Suppressor macrophage treated with lipopolysaccharide for 4 hours (primary cell): ENCODE measurements at places on chromosomes 16 and 17.

DNA sequence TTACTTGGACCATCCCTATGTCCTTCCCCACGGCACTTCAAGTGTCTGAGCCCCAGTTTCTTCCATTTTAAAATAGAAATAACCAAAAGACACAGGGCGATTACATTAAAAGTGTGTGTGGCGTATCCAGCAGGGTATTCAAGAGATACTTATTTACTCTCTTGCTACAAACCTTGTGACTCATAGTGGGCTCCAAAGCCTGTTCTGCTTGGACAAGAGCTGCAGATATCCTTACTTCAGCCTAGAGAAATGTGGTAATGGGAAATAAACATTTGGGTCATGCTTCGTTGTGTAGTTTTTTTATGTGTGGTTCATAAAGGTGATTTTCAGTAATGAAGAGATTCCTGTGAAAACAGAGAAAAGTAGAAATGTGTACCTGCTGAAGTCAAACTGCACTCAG lies 288.9 kb upstream of the CDH11 start:
- DNase-seq, result no peak

GRCh38 chr17:82941021-82942001 lies 101.5 kb upstream of the ZNF750 start:
- no peak for DNase-seq

DNA sequence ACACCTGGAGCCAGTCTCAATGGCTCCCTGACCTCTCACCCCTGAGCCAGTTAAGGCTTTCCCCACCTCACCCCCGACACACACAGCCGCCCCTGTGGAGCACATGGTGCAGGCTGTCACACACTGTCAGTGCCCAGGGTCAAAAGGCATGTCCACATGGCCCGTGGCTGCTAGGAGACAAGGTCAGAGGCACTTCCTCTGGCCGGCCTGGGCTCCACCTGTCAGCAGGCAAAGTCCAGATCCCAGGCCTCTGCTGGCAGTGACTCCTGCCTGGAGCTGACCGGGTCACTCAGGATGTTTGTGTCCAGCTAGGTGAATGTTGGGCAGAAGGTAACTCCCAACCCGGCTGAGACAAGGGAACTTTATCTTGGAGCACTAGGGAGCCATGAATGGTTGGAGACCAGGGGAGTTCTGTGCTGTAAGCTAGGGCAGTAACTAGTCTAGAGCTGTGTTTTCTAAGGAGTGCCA lies 6.0 kb downstream of the SREBF1 start:
- DNase-seq, result no peak

DNA sequence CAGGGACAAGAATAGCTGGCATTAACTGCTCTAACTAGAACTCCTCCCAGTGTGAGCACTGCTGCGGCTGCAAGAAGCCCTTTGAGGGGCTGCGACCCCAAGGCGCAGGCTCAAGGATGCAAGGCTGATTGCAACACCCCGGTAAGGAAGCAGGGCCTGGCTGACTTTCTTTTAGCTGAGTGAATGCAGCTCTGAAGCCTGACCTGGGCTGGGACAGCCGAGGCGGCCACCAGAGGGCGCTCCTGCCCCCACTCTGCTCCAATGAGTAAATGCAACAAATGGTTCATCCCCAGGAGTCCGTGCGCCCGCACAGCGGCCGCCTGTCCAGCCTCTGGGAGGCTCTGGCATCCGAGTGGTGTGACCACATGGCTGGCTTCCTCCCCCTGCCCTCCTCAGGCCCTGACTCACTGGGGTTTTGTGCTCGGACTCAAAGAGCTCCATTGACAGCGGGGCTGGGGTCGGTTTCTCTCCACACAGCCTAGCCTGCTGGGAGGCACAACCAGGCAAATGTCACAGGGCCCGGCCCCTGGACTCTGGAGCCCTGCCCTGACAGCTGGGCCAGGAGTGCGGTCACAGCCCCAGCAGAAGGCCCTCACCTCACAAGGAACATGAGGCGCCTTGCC lies at the start of gene SMIM5:
SMIM5 (plus strand) TSS at position 572 of the 623 bp plus-strand sequence. CDS start 6,768 bp downstream, outside the sequence.
- peak; percentile 74 for DNase-seq

GRCh38 chr17:63483038-63483437 lies 6.2 kb downstream of the ACE start:
- no peak for DNase-seq

- no peak for DNase-seq
Measured at GRCh38 chr17:79203657-79204056, 129.0 kb downstream of the ENGASE start.

GRCh38 chr17:3843935-3844516 lies 2.0 kb downstream of the NCBP3 start:
- DNase-seq, result peak; percentile 25

DNA sequence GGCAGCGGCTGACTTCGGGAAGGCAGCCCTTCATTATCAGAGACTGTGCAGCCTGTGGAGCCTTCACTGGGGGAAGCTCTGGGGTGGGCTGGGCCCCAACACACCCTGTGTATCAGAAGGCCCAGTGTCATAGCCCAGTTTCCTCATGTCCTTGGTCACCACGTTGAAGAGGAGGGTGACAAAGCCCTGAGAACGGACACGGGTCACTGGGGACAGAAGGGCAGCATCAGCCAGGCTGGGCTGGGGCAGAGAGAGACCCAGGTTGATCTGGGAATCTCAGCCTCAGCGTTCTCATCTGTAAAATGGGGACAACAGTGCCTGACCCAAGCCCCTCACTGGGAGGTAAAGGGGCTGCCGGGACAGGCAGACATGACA lies 19.3 kb downstream of the B9D1 start:
- no peak for DNase-seq

DNA sequence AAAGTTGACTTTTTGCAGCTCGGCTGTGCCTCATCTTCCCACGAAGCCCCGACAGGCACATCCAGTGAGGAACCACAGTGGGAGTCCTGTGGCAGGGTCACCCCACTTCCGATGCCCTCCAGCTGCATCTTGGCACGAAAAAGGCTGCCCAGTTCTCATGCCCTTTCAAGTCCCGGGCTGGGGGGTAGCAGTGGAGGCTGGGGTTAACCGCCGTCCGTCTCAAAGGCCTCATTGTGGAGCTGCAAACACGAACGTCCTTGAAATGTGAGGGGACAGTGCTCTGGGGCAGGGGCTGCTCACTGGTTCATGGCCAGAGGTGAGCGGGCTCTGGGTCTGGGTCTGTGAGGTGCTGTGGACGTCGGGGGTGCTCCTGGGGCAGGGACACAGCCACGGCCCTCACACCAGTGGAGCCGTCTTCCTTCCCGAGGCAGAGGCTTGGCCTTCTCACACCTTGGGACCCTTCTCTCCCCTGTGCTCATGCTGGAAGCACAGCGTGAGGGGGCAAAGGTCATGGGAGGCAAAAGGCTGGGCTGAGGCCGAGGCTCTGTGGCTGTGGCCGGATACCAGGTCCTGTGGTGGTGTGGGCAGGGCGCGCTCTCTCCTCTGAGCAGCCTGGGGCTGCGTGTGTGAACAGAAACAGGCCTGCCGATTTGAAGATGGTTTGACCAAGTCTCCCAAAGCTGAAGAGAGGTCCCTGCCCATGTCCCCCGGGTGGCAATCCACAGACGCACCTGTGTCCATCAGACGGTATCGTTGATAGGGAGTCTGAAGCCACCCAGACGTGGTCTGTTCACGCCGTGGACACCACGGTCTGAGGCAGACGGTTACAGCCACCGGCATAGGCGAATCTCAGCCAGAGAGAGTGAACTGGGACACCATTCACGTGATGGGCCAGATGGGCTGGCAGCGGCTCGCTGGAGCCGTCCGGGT lies 3.1 kb upstream of the MC1R start:
- no peak for DNase-seq

GRCh38 chr17:37648555-37648954 lies 5.3 kb upstream of the DDX52 start:
- DNase-seq, result peak; percentile 85

DNA sequence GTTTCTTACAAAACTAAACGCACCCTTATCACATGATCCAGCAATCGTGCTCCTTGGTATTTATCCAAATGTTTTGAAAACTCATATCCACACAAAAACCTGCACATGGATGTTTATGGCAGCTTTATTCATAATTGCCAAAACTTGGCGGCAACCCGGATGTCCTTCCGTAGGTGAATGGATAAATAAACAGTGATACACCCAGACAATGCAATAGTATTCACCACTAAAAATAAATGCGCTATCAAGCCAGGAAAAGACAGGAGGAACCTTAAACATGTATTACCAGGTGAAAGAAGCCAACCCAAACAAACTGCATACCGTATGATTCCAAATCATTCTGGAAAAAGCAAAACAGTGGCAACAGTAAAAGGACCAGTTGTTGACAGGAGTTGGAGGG lies 10.0 kb downstream of the SPATA32 start:
- no peak for DNase-seq

DNA sequence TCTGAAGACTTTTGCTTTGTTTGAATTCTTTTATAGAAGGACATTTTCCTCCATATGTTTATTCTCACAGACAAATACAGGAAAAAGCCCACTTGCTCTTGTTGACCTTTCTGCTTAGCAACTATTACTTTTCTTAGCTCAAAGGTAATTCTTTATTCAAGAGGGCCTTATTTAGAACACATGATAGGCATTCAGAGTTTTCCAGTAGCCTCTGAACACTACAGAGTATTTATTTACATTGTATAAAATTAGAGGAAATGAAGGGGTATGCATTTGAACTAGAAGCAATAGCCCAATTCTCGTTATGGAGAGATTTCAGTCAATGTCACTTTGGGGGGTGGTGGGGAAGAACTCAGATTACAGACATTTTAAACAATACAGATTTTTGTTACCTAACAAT lies 581.7 kb downstream of the KCNJ2 start:
- no peak for DNase-seq

GRCh38 chr17:79469646-79470045 lies 141.2 kb downstream of the RBFOX3 start:
- DNase-seq, result no peak

GRCh38 chr16:19106625-19107020 lies 7.1 kb upstream of the ITPRIPL2 start:
- no peak for DNase-seq

DNA sequence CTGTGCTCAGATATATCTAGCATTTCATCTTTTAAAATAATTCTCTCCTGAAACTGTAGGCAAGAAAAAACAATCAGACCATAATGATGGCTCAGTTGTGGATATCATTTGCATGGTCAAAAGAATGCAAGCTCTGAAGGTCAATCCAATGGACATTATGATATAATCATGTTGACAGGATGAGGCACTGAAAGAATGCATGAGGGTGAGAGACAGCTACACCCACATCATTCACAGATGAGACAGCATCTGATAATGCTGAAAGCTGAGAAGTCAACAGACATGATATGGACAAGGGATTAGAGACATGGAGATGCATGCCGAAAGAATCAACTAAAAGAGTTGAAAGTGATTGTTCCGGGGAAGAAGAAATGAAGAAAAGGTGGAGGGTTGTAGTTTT lies 346.4 kb upstream of the CDH5 start:
- DNase-seq, result no peak

- DNase-seq, result no peak
Measured at GRCh38 chr16:68772030-68772681, 35.1 kb downstream of the CDH1 start.

GRCh38 chr17:58331815-58332777 lies 3.5 kb upstream of the TSPOAP1 start:
- DNase-seq, result peak; percentile 94

GRCh38 chr16:55046916-55047315 lies 116.3 kb downstream of the IRX5 start:
- DNase-seq, result no peak

DNA sequence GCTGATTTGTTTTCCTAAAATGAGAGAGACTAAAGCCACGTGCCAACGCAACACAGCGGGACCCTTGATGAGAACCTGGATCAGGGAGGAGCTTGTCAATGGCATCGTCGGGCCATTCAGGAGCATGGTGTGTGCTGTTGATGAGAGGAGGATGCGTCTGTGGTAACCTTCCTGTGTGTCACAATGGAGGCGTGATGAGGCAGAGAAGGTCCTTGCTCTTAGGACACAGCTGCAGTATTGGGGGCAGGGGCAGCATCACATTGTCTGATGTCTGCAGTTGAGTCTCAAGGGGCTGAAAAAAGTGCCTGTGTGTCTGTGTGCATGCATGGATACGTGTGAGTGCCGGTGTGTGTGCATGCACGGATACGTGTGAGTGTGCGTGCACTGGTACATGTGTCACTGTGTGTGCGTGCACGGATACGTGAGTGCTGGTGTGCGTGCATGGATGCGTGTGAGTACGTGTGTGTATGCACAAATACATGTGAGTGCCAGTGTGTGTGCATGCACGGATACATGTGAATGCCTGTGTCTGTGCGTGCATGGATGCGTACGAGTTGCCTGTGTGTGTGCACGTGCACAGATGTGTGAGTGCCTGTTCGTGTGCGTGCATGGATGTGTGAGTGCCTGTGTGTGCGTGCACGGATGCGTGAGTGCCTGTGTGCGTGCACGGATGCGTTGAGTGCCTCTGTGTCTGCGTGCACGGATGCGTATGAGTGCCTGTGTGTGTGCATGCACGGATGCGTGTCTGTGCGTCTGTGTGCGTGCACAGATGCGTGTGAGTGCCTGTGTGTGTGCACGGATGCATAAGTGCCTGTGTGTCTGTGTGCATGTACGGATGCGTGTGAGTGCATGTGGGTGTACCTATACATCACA lies 39.3 kb downstream of the BAIAP2 start:
- DNase-seq, result no peak

GRCh38 chr17:29140631-29141513 lies 39.3 kb downstream of the MYO18A start:
- peak; percentile 51 for DNase-seq

DNA sequence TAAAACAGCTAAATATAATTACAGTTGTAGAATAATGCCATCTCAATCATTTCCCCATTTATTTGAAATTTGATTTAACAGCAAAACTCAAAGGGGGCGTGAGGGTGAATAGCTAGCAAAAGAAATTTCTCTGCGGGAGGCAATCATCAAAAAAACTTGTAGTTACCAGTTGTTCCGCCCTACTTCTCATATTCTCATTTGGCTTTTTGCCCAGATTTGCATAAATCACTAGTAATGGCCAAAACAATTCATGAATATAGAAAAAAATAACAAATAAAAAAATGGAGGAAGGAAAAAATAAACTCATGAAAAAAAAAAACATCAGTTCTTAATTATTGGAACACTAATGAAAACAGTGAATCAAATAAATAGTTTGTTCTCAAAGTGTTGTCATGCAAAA lies 722.6 kb upstream of the KIF2B start:
- DNase-seq, result no peak

- DNase-seq, result no peak
Measured at GRCh38 chr17:64662774-64663367, 764 bp upstream of the SMURF2 start.

DNA sequence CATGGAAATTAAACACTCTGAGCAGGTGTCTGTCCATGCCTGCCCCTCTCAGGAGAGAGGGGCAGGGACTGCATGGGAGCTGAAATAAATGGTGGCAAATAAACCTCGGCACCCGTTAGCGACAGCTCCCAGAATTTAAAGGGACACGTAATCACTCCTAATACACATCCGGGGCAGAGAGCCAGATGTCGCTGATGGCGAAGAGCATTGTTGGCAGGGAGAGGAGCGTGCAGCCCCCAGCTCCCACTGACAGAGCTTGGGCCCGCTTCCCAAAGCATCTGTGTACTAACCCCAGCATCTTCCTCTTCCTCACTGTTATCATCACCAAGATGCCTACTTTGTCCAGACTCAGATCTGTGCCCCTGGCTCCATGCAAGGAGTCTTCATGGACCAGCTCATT lies 85.8 kb downstream of the IRX5 start:
- DNase-seq, result no peak

- no peak for DNase-seq
Measured at GRCh38 chr16:27468941-27469531, 67.1 kb downstream of the IL21R start.
